Stimulated activated CD8-positive, alpha-beta memory T cell treated with anti-CD3 and anti-CD28 coated beads, Interleukin-4, amount 100 ng/mL, for 4 hours (primary cell): ENCODE measurements at places on chromosomes 2 and 18.

DNA sequence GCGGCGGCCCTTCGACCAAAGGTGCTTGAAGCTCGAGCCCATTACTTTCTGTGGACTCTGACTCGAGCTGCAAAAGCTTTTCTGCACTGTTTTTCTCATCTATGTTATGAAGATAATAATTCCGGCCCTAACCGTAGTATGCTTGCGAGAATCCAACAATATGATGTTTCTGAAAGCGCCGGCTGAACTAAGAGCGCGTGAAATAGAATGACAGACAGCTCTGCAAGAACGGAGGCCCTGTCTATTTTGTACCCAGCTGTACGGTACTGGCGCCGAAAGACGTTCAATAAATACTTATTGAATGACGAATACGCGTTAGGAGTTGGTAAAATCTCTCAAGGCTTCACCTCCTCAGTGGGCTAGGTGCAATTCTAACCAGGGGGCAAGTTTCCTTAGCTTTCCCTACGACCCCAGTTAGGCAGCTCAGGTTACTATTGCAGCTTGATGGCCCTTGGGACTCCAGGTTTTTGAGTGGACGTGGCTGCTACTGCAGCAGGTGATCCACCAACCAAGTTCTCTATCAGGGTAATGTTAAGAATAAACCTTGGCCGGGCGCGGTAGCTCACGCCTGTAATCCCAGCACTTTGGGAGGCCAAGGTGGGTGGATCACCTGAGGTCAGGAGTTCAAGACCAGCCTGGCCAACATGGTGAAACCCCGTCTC lies 570 bp downstream of the SCRN3 start:
- DNase-seq, result no peak

GRCh38 chr18:79789091-79789891 lies 8.4 kb upstream of the KCNG2 start:
- no peak for DNase-seq

- no peak for DNase-seq
Measured at GRCh38 chr2:173075781-173076580, at the start of gene MAP3K20. TSS of gene MAP3K20 (plus strand) at chr2:173075846. CDS start at chr2:173091032, 15,186 bp downstream.

DNA sequence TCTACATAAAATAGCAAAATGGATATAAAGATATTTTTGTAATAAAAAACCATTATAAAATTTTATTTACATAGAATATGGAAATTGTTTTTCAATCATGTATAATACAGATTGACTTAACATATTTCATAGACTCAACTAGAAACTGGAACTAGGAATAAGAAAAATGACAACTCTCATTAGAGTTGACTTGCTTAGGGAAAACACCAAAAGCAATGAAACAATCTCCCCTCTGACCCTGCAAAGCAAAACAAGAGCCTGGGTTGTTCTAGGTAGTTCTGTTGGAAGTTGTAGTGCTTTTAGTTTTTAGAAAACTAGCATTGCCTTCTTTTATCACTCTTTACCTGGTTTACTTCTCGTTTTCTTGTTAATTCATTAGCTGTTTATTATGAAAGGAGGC lies 32.2 kb upstream of the MTIF2 start:
- no peak for DNase-seq

DNA sequence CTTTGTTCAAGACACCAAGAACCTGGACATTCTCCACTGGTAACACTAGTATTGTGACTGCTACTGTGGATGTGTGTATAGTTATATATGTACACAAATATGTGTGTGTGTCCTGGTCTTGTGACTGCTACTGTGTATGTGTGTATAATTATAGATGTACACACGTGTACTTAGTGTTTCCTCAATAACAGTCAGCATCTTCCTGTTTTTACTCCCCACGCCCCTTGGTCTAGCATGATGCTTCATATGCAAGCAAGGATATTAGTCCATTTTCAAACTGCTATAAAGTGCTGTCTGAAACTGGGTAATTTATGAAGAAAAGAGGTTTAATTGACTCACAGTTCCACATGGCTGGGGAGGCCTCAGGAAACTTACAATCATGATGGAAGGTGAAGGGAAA lies 802.7 kb downstream of the RNF144A start:
- DNase-seq, result no peak

DNA sequence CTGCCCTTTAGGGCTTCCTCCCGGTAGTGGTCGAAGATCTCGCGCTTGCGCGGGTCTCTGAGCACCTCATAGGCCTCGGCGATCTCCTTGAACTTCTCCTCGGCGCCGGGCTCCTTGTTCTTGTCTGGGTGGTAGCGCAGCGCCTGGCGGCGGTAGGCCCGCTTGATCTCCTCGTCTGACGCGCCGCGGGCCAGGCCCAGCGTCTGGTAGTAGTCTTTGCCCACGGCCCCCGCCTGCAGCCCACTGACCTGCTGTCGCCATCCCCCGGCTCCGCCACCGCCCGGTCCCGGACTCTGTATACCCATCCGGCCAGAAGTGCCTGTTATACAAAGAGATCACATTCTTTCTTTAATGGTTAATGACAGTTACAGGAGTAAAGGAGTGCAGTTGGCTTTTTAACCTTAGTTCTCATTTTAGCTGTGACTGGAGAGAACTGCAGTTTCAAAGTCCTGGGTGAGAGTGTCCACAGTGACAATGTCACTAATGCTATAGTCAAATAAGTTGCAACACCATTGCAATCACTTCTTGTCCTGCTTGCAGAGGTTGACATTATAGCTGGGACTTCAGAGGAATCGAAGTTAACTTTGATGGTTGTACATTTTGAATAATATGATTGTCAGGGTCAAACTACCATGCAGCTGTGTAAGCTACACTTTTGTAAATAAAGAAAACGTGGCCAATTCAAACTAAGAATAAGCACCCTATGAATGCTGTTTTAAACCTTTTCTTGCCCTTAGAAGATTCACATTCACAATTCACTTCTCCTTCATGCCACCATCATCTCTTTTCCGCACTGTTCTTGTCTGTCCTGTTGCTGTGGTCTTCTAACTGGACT lies 35.3 kb upstream of the CAVIN2 start:
- DNase-seq, result no peak

DNA sequence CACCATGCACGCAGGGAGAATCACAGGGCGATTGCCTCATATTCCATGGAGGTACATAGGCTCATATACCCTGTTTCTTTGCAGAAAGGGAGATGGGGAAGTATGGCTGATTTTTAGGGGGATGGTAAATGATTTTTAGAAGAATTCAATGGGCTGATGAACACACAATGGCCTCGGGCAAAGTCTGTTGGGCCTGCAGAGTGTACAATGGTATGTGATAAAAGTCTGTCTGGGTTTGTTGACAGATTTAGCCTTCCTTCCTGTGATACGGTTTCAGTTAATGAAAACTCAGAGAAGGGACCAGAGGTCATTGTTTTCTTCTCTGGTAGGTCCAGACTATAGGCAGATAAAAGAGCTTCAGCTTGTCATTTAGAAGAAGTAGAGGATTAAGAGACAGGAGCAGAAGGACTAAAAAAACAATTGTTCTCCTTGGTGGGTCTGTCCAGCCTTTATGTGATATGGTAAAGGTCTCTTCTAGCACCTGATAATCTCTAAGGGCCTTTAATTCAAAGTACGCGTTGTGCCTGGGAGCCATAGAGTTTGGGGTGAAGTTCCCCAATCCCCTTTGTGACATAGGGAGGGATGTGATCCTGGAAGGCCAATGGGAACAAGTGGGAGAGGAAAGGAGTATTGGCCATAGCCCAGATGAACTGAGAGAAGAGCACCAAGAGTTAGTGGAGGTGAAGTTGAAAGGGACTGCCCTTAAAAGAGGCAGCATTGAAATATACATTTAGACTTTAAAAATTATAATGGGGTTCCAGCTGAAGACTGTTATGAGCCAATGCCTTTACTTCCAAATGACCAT lies 107.5 kb upstream of the SERPINE2 start:
- DNase-seq, result no peak

DNA sequence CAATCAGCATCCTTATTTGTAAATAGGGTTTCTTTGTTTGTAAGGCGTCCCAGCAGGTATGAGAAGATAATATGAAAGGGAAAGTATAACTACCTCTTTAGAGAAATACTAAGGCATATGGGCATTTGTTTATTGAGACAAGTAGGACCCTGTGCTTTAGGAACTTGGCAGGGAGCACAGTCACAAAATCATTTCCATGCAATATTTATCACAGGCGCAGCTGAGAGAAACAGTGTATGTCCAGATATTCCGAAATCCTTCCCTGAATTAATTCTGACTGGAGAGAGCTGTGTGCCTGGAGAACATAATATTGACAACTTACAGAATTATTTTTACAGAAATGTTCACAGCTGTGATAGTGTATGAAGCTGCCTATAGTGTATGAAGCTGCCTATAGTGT lies 416.7 kb downstream of the THSD7B start:
- no peak for DNase-seq

DNA sequence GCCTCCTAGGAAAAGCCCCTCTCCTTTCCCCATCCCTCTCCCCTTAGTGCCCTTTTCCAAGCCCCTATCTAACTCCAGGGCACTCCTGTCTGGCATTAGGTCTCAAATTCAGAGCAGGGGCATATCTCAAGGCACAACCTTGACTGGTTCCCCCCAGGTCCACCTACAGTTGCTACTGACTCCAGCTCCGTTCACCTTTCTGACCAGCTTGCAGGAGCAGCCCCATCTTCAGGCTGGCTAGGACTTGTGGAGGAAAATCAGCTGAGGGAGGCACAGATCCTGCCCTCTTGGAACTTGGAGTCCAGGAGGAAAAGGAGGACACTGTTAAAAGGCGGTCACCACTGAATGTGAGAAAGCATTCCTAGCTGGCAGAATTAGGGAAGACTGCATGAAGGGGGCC lies 152.4 kb downstream of the ZFP36L2 start:
- no peak for DNase-seq
